ENCODE measurements at places on chromosomes 1 and 21.

DNA sequence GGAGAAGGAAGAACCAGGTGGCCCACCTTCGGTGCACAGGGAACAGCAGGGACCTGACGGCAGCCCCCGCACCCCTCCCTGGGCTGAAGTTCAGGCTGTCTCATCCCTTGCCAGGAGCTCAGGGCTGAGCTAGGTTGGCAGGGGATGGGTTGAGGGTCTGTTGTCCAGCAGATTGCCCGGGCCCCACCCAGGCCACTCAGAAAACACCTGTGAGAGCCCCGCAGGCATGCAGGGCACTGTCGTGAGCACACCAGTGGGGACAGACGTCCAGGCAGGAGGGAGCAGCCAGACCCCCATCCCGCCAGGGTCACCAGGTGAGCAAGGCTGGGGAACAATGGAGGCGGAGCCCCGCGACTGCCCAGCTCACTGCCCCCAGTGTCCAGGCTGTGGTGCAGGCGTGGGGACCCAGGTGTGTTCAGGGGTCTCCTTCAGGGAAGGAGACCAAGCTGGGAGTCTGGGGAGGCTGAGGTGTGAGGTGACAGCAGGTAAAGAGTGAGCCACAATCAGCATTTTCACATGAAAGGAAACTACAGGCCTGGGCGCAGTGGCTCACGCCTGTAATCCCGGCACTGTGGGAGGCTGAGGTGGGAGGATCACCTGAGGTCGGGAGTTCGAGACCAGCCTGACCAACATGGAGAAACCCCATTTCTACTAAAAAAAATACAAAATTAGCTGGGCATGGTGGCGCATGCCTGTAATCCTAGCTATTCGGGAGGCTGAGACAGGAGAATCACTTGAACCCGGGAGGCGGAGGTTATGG is 9.4 kb upstream of the SAMD11 start:
- no peak for DNase-seq

DNA sequence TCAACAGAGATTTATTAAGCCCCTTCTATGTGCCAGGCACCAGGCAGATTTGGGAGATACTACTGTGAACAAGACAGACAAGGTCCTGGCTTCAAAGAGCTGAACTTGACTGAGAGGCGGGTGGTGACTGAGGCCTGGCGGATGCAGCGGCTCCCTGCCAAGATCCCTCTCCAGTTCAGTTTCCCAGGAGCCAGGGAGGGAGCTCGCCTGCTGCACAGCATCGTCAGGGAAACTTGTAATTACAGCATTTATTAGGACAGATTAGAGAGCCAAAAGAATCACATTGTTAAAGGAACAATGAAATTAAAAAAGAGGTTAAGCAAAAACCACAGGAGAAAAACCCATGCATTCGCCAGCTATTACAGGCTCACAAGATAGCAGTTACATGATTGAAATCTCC is 55.3 kb downstream of the ETS2 start:
- DNase-seq: no peak

- DNase-seq: no peak
These were observed 120.6 kb upstream of the KCNJ15 start for GRCh38 chr21:38136201-38136600.

- DNase-seq: no peak
These were observed 7.7 kb downstream of the IFI6 start for GRCh38 chr1:27664291-27664690.

DNA sequence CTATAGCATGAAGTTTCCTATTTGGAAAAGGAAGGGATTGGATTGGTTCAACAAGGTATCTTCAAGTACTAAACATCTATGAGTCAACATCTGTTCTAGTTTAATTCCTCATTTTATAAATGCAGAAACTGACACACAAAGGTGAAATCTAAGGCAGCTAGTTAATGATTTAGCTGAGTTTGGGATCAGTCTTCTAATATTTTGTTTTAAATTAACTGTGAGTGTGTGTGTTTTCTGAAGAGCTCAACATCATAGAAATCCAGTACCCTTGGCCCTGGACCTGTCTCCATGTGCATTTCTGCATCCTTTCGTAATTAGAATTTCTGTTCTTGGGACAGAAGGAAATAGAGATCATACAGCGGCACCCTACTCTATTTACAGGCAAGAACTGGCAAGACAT is 105.9 kb downstream of the RGS2 start:
- no peak for DNase-seq

GRCh38 chr1:198619375-198620140 is 19.3 kb upstream of the PTPRC start:
- DNase-seq: no peak
